ENCODE measurements at places on chromosomes 1 and 21. TPM values are rescaled to one million over a fixed set of nuclear protein-coding genes. Genes with fewer than 3 reads are reported as not detected.
A peak's percentile ranks its signal among the peaks of the same experiment; 100 is the strongest.

- DNase-seq, result no peak
Observed at GRCh38 chr1:155900161-155900560, 11.0 kb downstream of the RIT1 start.

- no peak for DNase-seq
Observed at GRCh38 chr1:150487763-150488115, 520 bp downstream of the TARS2 start.

DNA sequence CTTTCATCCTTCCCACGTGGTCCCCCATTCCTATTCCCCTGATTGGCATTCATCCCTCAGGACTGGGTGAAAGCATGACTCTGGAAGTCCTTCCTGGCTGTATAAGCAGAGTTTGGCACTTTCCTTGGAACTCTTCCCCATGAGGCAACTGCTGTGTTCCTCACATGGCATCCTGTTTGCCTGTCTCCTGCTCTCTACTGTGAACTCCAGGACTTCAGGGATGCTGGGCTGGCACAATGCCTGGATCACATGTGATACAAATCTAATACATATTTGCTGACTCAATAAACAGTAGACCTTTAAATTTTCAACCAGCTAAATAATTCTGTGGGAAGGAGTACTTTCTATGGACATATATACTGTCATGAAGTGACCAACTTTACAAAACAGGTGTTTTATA is 46.8 kb upstream of the EDEM3 start:
- DNase-seq, result no peak

DNA sequence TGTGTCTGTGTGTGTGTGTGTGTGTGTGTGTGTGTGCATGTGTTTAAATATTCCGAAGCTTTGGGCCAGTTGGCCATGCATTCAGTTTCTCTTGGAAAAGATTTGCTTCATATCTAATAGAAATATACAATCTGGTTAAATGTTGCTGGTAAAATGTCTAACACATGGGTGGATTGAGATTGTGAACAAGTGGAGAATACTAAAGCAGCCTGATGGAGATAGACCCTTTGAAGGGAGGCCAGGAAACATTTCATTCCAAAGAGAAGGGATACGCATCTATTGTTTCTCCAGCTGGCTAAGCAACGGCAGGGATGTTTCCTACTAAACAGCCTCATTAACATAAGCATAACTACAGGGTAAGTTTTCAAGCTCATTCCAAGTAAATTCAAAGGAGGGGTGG is 257.5 kb upstream of the PTBP2 start:
- DNase-seq, result peak; percentile 84

SHE gene
- polyA plus RNA-seq, result 13.1 TPM
